Brain microvascular endothelial cell (primary cell): ENCODE measurements at places on chromosomes 3 and 15.

- DNase-seq: peak; percentile 7
Observed at GRCh38 chr3:109050591-109051167, 67.3 kb downstream of the MORC1 start.

DNA sequence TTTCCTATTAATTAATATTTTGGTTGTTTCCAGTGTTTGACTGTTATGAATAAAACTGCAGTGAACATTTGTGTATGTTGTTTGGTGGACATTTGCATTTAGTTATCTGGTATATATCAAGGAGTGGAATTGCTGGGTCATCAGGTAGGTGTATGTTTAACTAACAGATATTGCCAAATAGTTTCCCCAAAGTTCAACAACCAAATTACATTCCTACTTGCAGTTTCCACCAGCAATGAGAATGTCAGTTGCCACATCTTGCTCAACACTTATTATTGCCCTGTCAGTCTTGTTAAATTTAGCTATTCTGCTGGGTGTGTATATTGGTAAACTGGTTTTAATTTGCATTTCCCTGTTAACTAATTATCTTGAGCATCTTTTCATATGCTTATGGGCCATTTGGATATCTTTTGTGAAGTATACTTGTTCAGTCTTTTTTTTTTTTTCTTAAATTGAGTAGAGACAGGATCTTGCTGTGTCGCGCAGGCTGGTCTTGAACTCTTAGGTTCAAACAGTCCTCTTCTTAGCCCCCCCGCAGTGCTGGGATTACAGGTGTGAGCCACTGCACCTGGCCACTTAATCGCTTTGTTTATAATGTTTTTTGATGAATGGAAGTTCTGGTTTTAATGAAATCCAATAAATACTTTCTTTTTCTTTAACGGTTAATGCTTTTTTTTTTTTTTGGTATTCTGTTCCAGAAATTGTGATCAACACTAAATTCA, 7.9 kb downstream of the FEM1B start:
- DNase-seq: no peak

GRCh38 chr3:152858170-152858800, 23.4 kb downstream of the P2RY1 start:
- DNase-seq: no peak

DNA sequence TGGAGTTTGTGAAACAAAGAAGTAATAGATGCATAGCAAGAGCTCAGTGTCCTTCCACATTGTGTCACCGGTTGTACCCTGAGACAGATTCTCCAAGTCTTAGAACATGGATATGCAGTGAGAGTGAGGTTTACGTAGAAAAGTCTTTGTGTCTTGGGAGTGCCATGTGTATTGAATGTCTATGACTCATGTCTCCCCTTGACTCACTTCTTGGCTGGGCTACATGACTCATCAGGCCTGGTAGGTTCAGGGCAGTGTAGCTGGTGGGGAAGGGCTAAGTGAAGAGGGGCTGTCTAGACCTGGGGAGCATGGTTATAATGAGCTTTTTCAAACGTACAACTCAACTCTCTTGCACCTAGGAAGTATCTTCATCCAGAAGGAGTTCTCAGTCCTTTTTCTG, 167.4 kb downstream of the GAP43 start:
- peak; percentile 98 for DNase-seq

- no peak for DNase-seq
Observed at GRCh38 chr3:174862101-174862500, 3.0 kb downstream of the NAALADL2 start.

DNA sequence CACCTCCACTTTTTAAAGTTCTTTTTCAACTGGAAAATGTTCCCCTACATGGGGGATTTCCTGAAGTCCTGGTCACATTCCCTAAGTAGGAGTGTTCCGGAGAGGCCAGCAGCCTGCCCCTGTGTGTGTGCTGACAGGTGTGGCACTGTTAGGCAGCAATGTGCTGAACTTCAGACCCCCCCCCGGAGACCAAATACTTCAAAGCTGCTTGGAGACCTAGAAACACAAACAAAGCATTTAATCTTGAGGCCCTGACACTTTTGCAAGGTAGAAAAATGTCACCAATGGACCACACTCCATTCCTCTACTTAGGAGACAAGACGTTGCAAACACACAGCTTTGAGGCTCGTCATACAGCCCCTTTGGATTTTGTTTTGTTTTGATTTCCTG, 259.6 kb upstream of the CTNNB1 start:
- no peak for DNase-seq

GRCh38 chr3:101325393-101326134, 5.2 kb upstream of the IMPG2 start:
- no peak for DNase-seq

DNA sequence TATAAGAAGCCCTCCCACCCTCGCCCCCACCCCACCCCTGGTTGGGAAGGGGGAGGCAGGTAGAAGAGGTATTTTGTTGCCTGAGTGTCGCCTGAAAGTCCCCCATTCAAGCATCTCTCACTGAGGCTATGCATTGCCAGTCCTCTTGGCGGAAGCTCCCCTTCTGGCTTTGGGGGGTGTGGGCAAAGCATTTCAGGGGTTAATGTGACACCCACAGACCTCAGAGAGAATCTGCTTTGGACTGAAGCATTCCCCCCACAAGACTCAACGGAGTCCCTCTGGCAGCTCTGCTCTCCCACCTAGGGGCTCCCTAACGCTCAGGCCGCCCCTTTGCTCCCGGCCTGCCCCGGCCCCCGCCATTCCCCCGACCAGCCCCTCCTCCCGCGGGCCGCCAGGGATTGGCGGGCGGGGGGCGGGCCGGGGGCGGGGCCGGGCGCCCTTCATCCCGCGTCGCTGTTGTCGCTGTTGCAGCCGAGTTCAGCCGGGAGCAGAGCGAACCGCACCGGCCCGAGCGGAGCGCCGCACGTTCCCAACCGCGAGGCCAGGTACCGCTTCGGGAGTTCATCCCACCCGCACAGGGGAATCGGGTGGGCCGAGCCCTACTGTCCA, at the start of gene SLC38A3:
SLC38A3 (plus strand) TSS at position 468 of the 609 bp plus-strand sequence. CDS start 8,929 bp downstream, outside the sequence.
- no peak for DNase-seq

DNA sequence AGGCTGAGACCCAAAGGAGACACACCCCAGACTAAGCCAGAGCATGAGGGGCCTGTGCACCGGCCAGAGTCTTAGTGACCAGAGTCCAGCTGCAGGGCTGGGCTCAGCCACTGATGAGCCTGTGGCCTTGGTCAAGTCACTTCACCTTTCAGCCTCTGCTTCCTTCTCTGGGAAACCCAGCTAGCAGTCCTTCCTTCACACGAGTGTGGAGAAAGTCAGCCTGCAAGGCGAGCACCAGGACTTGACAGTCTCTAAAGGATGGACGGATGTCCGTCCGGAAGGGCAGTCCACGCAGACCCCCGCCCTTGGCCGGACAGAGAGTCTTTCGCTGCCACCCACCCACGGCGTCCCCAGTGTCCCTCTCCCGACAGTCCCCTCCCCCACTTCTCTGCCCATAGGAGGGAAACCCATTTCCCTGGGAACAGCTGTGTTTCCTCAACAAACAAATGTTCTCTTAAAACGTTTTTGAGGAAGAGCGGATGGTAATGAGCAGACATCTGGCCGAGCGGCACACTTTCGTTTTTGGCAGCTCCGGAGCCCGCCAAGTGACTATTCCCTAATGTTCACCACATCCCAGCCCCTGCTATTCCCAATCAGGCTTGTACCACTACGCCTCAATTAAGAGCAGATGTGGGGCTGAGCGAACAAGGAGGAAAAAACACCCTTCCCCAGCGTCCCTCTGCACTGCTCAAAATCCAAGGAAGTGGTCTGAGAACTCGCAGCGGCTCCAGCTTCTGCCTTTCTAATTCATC, 129.1 kb upstream of the SMAD3 start:
- no peak for DNase-seq

- DNase-seq: peak; percentile 73
Observed at GRCh38 chr3:107367353-107367752, 9.9 kb upstream of the CCDC54 start.

- DNase-seq: no peak
Observed at GRCh38 chr3:39469258-39469657, 1.8 kb downstream of the MOBP start.

GRCh38 chr3:165254812-165255211, 58.6 kb upstream of the SLITRK3 start:
- DNase-seq: peak; percentile 29

GRCh38 chr15:73296609-73297353, 72.0 kb downstream of the HCN4 start:
- DNase-seq: no peak

GRCh38 chr3:173336261-173336660, 61.3 kb upstream of the NLGN1 start:
- DNase-seq: no peak

DNA sequence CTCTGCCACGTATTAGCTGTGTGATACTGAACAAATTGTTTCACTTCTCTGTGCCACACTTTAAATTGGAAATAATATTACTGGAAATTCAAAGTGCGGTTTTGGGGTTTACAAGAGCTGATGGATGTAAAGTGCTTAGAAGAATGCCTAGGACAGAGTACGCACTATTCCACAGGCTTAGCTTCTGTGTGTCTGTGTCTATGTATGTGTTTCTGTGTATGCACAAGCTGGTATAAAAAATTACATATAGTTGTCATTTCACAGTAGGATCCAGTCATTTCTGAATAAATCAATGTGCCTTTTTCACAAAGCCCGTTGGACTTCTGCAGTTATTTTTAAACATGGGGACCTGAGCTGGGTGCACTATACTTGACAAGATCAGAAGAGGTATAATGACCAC, 370.4 kb downstream of the TUSC7 start:
- no peak for DNase-seq

DNA sequence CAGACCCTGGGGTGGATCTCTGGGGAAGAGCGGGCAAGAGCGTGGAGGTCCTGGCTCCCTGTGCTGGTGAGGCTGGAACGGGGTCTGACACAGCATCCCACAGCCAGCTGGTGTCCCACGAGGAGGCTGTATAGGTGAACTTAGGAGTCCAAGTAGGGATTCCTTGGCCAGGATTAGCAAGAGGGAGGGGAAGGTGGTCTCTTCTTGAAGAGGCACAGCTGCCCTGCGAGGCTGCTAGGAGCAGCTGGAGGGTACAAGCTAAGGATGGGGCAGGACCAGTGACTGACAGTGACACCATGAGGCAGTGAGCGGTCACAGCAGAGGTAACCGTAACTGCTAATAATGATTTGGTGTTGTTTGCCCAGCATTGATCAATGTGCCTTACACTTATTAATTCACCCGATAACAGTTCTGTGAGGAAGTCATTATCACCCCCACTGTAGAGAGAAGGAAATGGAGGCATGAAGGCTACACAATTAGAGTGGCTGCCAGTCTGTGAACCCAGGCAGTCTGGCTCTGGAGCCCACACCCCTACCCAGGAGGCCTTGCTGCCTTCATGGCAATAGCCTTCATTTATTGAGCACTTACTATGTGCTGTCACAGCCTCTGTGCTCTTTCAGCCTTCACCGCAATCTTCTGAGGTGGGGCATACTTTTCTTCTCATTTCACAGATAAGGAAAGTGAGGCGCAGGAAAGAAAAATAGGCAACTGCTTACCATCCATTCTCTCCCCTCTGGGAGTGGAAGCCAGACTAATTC, 59.4 kb downstream of the TMEM44 start:
- DNase-seq: peak; percentile 67

GRCh38 chr15:90838139-90838538, 30.2 kb upstream of the FURIN start:
- no peak for DNase-seq

GRCh38 chr15:81608309-81608829, 234.4 kb upstream of the TMC3 start:
- no peak for DNase-seq

DNA sequence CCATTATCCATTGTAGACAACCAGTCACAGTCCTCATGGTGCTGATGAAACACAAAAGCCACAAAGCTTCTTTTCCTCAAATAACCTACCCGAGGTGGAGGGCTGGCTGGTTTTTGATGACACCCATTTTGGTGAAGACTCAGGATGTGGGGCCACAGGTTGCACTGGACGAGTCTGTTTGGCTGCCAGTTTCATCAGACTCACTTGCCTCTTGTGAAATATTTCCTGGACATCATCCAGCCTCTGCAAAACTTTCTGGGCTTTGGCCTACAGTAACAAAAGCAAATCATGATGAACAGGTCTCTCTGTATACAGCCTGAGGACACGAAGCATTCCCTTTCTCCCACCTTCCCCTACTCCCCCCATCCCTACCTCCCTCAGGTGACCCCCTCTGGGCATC, 42.2 kb downstream of the B3GNT5 start:
- DNase-seq: peak; percentile 85

DNA sequence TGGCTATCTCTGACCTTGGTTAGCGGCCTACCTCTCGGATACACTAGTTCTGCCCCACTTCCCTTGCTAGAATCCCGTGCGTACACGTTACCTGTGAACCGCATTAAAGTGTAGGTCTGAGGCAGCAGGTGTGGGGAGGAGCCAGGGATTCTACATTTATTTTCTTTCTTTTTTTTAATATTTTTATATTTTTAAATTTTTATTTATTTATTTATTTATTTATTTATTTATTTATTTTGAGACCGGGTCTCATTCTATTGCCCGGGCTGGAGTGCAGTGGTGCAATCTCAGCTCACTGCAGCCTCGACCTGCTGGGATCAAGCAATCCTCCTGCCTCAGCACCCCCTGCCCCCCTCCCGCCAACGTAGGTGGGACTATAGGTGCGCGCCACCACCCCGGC, 60.9 kb upstream of the NR2E3 start:
- no peak for DNase-seq

GRCh38 chr3:110881069-110881468, 190.5 kb upstream of the NECTIN3 start:
- peak; percentile 6 for DNase-seq

DNA sequence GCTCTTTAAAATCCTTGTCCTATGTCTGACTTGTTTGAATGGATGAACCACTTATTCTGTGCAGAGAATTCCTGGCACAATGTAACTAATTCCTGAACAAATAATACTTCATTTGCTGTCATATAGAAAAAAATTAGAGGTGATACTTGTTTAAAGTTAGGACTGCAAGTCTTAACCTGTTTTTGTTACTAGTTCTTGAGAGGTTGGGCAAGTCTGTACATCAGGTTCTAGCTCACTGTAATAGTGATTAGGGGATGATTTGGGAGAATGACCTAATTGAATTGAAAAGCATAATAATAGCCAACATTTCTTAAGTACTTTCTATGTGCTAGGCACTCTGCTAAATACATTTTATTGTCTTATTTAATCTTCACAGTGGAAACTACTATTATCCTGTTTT, 49.3 kb downstream of the GMPS start:
- DNase-seq: no peak

- DNase-seq: no peak
Observed at GRCh38 chr15:38576837-38577236, 12.2 kb upstream of the RASGRP1 start.

DNA sequence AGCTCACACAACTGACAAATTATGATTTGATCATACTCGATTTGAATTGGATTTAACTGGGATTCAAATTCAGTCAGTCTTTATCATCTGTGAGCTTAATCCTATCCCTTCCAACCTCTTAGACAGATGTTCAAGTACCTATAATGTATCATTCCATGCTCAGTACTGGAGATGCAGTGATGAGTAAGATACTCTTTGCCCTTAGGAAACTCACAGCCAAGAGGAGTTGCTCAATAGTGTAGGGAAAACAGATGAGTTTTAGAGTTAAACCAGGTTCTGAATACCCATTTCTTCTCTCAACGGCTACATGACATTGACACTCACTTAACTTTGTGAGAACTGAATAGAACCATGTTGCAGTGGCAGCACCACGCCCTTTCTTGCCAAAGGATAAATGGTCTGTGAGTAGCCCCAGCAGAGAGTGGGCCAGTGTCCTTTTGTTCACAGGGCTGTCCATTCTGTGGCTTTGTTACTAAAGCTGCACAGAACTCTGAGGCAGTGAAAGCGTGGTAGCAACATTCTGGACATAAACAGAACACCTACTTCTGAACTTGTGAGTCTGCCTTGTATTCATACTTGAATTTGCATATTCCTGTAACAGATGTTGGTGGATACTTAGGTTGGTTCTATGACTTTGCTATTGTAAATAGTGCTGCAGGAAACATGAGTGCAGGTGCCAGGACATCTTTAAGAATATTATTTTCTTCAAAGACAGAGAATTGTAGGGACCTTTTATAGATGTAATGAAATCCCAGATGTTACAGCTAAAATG, 91.6 kb downstream of the RASA2 start:
- DNase-seq: peak; percentile 11
